ENCODE measurements at places on chromosomes 2 and 18.

DNA sequence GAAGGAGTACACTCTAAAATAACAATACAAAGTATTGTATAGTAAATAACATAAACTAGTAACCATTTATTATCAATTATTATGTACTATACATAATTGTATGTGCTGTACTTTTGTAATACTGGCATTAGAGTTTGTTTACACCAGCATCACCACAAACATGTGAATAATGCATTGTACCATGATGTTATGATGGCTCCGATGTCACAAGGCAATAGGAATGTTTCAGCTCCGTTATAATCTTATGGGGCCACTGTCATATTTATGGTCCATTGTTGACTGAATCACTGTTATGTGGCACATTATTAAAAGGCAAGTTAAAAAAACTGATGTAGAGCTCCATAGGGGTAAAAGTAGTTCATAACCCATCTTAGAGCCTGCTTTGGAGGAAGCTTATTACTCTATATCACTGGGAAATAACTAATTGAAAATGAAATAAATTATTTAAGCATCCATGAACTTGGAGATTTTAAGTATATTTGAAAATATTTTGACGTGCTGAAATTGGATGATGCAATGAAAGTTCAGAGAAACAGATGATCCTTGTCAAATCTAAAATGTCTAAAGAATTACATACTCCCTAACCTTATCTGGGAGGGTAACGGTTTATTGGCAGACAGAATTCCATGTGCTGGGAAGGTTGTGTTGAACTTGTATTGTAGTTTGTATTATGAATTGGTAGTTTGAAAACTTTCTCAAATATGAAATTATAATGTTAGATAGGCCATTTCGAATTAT is 2.4 kb downstream of the SKA1 start:
- DNase-seq = no peak

GRCh38 chr2:216371721-216372702 is at the start of gene MARCHF4:
Gene MARCHF4 (minus strand): TSS chr2:216372483. CDS start chr2:216370260, 2,223 bp downstream.
- peak; percentile 63 for DNase-seq

DNA sequence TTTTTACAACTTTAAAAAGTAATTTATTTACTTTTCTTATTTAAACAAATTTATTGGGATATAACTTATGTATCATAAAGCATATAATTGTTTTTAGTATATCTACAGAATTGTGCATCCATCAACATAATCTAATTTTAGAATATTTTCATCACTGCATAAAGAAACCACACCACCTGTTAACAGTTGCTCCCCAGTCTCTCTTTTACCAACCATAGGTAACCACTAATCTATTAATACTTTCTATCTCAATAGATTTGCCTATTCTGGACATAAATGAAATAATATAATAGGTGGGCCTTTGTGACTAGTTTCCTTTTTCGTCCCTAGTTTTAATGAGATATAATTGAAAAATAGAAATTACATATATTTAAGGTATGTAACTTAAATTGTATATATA is 90.6 kb downstream of the ADAM23 start:
- DNase-seq = no peak

GRCh38 chr2:191245869-191246531 is 796 bp downstream of the MYO1B start:
- DNase-seq = no peak

DNA sequence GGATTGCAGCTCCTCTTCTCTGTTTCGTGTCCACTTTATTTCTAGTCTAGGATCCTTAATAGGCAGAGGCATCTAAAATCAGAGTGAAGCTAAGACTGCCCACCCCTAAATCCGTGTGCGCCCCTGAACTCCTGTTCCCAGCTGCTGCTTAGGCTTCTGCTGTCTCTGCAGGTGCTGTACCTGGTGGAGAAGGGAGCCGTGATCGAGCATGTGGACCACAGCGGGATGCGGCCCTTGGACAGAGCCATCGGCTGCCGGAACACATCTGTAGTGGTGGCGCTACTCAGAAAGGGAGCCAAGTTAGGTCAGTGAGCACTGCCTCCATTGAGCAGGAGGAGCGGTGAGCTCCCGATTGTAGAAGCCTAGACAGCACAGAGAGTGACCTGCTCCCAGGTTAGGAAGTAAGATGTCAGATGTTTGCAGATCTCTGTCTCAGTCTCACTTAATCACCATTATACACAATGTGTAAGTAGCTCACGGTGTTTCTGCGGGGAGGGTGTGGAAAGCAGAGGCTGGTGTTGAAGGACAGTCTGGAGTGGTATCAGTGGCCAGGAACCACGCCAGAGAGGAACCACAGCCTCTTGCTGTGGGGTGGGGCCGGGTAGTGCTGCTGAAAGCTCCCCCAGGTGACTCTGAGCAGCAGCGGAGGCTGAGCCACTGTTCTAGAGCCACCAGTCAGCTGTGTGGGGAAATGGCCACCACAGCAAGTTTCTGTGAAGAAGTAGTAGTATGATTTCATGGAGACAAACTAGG is 62.3 kb downstream of the WDSUB1 start:
- no peak for DNase-seq

DNA sequence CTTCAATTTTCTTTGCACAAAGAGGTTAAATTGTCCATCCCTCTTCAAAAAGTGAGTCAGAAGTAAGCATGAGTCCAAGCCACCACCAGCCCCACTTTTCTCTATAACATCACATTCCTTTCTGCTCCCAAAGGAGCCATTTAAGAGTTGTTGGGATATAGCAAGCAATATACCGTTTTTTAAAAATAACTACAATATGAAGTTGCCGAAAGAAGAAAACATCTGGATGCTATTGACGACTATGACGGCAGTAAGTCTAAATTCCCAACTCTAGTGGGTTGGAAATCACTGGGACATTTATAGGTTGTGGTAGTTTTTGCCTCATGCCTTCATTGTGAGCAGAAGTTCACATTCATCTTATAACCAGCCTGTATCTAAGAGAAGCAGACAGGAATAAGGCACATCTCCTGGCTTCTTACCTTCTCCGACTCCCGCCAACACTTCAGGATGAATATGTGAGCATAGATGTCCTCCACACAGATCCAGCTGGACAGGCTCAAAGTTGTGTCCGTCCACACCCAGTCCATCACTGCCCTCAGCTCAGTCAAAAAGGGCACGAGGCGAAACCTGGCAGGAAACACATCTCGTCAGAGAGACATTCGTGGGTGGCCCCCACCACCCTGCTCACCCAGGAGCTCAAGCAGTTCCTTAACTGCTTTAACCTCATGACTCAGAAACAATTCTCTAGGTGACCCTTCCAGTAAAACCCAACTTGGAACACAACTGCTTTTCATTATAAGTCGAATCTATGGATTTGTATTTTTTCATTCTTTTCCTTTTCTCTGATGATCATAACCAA is 163.6 kb downstream of the NAPG start:
- peak; percentile 4 for DNase-seq

DNA sequence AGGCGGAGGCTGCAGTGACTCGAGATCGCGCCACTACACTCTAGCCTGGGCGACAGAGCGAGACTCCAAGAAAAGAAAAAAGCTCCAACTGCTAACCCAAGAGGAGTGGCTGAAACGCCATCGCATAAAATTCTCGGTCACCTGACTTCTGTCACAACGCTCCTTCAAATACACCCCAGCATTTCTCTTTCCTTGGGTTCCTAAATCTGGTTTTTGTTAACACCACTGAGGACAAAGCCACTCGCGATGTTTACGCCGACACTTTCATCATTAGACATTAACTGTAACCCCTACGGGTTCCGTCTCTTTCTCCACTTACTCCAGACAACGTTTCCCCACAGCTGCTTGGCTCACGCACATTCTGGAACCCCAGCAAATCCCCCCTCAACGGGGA is 679 bp downstream of the CLK1 start:
- DNase-seq = no peak

GRCh38 chr18:51074605-51075004 is 44.6 kb downstream of the SMAD4 start:
- DNase-seq = no peak

- no peak for DNase-seq
These were observed 329.3 kb downstream of the C1D start for GRCh38 chr2:67733517-67733916.

GRCh38 chr2:5932556-5933469 is 240.6 kb downstream of the SOX11 start:
- no peak for DNase-seq

DNA sequence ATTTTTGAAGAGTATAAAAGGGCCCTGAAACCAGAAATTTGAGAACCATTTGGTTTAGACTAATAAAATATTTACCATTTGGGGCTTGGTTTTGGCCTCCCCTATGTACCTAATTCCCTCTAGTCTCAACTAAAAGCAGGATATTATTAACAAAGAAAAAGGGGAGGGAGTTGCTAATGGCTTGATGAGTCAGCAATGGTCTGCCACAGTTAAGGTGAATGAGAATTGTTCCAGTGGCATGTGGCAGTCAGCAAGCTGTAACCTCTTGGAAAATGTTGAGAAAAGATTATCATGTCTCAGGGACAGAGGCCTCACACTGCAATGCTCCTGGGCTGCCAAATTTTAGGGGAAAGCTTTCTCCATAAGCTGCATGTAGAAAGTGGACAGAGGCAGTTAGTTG is 20.1 kb upstream of the SLC39A10 start:
- no peak for DNase-seq

GRCh38 chr2:236718207-236718992 is 148.8 kb downstream of the ACKR3 start:
- no peak for DNase-seq

DNA sequence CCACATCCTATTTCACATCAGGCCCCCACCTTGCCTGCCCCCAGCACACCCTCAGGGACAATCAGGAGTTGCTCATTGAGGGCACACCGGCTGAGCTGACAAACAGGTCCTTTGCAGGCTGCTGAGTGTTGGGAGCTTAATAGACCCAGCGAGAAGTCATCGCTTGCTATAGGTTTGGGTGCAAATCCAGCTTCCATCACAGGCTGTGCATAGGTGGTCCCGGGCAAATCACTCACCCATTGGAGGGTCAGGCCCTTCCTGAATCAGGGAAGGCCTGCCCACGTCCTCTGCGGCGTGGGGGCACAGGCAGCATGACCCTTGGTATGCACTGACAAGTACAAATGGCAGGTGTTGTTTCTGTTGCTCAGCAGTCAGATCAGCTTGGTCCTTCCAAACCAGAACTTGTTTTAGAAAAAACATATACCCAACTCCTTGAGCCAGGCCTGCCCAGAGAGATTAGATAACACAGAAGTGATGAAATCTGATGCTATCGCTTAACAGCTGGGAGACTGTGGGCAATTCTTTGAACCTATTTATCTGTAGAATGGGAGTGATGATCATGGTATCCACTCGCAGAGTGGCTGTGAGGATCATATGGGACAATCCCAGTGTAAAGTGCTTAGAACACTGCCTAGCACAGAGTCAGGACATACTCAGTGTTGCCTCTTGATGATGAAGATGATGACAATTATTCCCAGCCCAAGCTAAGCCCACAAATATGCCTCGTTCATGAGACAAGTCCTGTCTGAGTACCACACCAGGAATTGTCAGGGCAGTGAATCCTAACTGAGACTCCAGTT is 34.9 kb downstream of the SMAD7 start:
- no peak for DNase-seq

DNA sequence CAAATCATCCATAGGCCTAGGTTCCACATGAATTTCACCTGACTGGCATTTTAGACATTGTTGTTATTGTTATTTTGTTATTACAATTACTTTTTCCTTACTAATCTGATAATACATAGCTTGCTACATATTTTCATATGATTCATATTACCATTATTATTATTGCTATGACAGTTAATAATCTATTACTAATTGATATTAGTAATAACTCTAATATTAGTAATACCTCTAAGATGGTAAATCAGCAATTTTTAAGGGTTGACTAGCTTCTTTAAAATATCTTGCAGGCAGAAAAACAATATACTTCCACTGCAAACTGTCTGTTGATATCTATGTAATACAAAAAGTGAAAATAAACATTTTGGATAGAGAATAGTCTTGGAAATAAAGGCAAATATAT is 48.6 kb upstream of the UBE2E3 start:
- DNase-seq = no peak

DNA sequence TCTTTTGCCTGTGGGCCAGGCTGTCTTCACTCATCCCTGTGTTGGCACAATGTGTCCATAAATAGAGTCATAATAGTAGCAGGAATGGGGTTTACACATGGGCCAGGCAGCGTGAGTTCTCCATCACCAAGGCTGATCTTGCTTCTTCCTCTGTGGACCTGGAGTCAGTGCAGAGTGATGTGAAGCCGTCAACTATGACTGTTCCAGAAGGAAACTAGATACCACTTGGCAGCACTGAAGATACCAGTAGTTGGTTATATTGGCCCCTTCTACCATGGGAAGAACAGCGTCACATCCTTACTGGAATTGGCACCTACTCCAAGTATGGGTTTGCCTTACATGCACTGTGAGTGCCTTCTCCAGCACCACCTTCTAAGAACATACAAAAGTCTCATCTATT is 30.2 kb downstream of the COPS8 start:
- no peak for DNase-seq

DNA sequence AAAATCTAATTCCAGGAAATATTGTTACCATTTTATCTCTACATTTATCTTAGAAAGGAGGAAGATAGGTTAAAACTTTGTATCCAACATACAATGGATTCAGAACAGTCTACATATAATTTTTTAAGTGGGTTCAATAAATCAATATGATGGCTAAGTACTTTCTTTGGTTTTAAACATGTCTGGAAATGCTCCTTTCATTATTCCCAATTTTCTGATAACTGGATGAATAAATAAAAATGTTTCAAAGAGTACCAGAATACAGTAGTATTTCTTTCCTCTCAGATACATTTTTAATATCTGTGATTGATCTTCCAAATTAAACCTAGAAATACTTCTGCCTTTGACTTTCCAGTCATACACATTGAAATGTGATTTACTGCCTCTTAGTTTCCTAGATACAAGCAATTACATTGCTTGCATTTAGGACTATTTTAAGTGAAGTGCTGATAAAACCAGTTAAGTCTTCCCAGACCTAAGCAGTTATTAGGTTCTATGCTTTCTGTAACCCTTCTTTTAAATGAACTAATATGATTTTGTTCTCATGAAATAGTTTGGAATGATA is 283.5 kb downstream of the CCDC178 start:
- DNase-seq = no peak

DNA sequence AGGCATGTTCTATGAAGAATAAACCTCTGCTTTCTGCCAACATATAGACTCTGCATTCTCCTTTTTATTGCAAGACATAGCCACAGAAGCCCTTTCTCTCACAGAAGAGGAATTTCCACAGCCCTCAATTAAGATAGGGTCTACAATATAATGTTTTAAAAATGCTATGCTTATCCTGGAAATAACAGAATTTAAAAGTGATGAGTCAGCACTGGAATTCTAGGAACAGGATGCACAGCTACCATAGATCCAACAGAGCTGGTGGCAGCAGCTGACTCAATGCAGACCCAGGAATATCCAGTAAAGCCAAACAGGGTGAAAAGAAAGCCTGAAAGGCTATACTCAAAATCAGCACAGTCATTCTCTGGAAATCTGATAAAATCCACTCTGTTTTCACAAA is 866.9 kb downstream of the TRIB2 start:
- no peak for DNase-seq

DNA sequence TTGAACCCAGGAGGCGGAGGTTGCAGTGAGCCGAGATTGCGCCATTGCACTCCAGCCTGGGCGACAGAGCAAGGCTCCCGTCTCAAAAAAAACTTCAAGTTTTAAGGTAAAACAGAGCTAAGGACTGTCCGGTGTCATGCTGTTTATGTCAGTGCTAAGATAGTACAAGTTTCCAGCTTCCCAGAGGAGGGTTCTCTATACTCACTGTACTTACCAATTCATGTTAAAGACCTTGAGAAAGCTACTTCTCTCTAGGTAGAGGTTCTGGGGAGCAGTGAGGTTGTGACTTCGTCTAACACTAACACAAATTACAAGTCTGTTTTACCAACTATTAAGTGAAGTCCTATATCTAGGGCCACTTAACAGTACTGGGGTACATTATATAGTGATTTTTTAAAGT is 18.8 kb downstream of the METTL21A start:
- DNase-seq = no peak

Data from AG04449 (cell line).